ENCODE measurements at places on chromosomes 3 and 15. TPM values are rescaled to one million over a fixed set of nuclear protein-coding genes. Genes with fewer than 3 reads are reported as not detected.

Gene PRTG
- 4.0 TPM for total RNA-seq

Gene BSN
- total RNA-seq: under 0.01 TPM

Gene DUOXA2
- not detected for total RNA-seq

Gene MORC1
- not detected for total RNA-seq

Gene DRD3
- not detected for total RNA-seq

Gene STRIT1
- total RNA-seq: not detected

Gene GATA2
- 0.83 TPM for total RNA-seq

Gene TPRG1
- total RNA-seq: 0.99 TPM

Gene CLCN2
- 1.8 TPM for total RNA-seq

Gene ROPN1
- not detected for total RNA-seq

Gene GOLGA6B
- not detected for total RNA-seq

Gene SLC26A6
- total RNA-seq: 32.9 TPM

Gene CFAP92
- under 0.01 TPM for total RNA-seq

Gene NR2E3
- 0.77 TPM for total RNA-seq

Gene SLC27A2
- 0.66 TPM for total RNA-seq

Gene EPB42
- total RNA-seq: not detected

Gene SCN5A
- total RNA-seq: 0.50 TPM

Gene FANCD2OS
- total RNA-seq: not detected

Measured in fibroblast of lung (primary cell).